Forelimb muscle (tissue), 1 donor: ENCODE measurements at places on chromosomes 5 and 9.

DNA sequence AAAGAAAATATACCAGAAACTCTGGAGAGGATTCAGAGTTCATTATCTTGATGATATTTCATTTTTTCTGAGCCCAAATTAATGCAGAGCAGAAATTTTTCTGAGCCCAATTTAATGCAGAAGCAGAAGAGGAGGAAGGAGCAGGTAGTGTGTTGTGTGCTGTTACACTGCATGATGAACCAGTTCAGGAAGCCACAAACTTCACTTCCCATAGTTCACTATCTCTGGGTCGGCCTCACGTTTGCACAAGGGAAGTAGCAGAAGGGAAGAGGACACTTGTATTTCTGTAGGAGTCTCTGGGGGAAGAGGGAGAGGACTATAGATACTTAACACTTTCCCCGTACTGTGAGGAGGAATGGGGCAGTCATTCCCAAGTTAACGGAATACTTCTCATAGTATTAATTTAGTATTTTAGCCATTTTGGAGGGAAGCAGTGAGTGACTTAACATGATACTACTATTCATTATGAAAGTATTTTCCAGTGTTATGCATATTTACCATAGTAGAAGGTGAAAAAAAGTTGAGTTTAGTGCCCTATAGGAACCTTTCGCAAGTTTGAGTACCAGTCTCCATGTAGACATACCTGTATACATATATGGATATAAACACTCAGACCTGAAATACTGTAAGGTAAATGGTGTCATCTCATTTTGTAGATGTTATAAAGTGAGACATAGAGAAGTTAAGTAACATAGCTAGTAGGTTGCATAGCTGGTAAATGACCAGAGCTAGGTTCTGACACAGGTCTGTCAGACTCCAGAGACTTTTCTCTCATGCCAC, 30.0 kb downstream of the XPA start:
- DNase-seq = no peak

DNA sequence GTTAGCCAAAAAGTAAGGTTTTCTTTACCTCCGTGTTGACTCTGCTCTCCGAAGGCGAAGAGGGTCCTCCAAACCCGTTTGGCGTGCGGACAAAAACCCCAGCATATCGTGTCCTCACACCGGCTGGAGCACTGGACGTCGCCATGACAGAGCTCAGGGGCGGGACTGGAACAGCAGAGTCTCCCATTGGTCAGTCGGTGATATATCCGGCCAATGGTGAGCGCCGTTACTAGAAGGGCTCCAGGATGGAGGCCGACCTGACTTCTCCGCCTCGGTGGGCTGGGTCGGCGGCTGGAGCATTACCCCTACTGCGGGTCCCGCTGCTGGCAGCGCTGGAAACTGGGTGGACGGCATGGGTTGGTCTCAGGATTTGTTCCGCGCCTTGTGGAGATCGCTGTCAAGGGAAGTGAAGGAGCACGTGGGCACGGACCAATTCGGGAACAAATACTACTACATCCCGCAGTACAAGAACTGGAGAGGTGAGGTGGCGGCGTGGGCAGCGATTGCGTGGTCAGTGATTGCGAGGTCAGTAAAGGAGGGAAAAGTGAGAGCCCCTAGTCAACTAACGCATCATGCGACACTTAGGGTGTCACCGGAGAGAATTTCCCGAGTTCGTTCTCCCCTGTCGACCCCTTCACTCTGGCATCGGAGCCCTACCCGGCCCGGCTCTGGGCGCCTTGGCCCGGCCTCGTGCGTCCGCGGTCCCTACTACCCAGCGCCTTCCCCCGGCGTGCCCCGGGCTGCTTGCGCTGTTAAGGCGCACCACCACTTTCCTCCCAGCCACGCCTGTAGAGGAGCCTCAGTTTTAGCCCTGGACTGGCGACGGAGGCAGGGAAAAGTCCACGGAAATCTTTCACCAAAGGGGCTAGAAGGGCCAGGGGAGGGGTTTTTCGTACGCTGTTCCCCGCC, at the start of the genes ERCC8 and NDUFAF2:
Gene ERCC8 (minus strand): TSS at position 167 of the 909 bp plus-strand sequence. CDS start 62 bp downstream, at position 105.
Gene NDUFAF2 (plus strand): TSS at position 302 of the 909 bp plus-strand sequence. CDS start 51 bp downstream, at position 353.
- DNase-seq = peak; percentile 83

- no peak for DNase-seq
Measured at GRCh38 chr5:118988866-118989180, 476 bp upstream of the DTWD2 start.

DNA sequence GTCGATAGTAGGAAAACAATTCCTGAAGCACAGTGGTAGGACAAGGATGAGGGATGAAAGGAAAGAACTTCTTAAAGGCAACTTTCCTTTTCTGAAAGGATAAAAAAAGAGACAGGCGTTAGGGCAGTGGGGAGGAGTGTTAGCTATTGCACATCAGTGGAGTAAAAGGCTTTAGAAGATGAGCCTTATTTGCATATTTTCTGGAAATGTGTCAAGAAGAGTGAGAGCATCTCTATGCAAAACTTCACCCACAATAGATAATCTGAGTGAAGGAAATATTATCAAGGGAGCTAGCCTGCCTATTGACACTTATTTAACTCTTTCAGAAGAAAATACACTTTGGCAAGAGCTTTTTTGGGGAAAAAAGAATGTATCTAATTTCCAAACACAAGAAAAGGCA, 151.6 kb downstream of the MACIR start:
- DNase-seq = no peak

DNA sequence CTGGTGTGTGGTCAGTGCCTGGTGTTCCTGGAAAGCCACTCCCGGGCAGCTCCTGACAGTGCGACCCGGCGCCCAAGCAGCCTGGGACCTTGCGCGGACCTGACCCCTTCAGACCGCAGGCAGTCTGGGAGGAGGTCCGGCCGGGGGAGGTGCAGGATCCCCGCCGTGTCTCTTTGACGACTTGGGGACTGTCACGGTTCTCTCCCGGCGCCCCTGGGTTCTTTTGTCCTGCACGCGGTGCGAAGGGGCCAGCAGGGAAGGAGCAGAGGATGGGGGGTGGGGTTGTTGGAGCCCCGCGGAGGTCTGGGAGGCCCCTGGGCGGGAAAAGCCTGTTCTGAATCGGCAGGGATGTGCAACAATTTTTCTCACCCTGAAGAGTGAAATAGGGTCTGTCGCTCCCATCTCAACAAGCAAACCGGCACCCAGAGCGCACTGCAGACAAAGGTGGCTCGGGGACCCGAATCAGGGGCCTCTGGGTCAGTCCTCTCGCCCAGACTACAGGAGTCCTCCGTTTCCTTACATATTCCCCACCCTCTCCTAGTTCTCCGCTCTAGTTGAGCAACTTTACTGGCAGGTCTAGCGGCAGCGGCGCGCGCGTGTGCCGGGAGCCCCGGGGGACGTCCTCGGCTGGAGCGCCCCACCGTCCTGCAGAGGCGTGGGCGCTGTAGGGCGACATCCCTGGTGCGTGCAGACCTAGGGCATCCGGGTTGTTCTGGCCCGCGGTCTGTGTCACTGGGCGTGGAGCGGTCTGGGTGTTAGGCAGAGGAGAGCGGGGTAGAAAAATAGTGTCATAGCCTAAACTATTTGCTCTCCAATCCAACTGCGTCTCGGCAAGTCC, 1.2 kb downstream of the VCAN start:
- DNase-seq = no peak

GRCh38 chr9:7570107-7570720, 229.4 kb downstream of the DMAC1 start:
- DNase-seq = no peak

GRCh38 chr9:83284746-83285145, 221.8 kb upstream of the RASEF start:
- no peak for DNase-seq

DNA sequence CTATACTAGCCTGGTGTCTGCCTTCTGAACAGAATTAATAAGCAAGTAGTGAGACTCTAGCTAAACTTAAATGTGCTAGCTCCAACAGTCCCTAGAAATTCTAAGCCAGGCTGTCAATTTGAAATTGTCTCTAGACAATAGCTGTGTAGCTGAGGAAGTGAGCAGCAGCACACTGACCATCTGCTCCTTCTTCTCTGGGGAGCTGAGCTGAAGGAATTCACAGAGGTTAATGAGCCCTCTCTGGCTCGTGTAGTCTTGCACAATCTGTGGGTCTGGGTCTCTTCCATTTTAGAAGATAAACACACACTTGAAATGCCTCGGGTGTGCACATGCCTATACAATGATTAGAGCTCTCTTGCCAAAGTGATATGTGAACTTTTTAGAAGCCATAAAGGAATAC, 63.5 kb upstream of the BARX1 start:
- DNase-seq = no peak

DNA sequence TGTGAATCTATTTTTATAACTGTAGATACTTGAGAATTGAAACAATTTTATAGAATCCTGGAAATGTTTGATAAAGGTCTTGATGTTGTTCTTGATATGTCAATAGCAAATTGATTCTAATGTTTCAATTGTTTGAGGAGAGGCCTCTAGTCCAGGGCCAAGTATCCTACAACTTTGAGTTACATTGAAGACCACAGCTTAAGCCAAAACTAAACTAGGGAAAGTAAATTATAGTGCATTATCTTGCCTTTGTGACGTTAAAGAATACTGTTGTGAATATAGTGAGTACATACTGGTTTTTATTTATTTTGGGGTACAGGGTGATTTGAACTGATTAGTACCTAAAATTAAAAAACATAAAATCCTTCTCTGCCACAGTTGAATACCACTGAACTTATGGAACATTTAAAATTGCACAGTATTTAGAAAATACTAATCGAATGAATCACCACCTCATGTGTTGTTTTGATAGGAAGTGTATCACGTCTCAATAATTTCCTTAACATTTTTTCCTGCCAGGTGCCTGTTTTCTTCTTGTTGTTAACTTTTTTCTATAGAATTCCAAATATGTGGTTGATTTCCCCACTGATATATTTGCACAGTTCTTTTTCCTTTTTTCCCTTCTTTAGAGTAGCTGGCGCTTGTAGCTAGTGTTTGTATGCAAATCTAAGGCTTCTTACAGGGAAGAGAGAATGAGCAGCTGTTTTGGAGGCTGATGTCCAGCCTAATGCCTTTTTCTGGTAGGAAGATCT, 12.5 kb downstream of the ARHGEF28 start:
- no peak for DNase-seq

GRCh38 chr5:22734907-22735306, 118.2 kb downstream of the CDH12 start:
- no peak for DNase-seq

GRCh38 chr9:112555101-112555643, 68.5 kb downstream of the KIAA1958 start:
- DNase-seq = no peak

GRCh38 chr9:35489313-35490154, at the start of gene RUSC2:
RUSC2 (plus strand) TSS chr9:35490111; CDS start chr9:35546522, 56,411 bp downstream.
- peak; percentile 52 for DNase-seq

GRCh38 chr9:22405869-22406659, 40.6 kb upstream of the DMRTA1 start:
- no peak for DNase-seq

- no peak for DNase-seq
Measured at GRCh38 chr9:34069831-34070230, 21.1 kb upstream of the UBAP2 start.

DNA sequence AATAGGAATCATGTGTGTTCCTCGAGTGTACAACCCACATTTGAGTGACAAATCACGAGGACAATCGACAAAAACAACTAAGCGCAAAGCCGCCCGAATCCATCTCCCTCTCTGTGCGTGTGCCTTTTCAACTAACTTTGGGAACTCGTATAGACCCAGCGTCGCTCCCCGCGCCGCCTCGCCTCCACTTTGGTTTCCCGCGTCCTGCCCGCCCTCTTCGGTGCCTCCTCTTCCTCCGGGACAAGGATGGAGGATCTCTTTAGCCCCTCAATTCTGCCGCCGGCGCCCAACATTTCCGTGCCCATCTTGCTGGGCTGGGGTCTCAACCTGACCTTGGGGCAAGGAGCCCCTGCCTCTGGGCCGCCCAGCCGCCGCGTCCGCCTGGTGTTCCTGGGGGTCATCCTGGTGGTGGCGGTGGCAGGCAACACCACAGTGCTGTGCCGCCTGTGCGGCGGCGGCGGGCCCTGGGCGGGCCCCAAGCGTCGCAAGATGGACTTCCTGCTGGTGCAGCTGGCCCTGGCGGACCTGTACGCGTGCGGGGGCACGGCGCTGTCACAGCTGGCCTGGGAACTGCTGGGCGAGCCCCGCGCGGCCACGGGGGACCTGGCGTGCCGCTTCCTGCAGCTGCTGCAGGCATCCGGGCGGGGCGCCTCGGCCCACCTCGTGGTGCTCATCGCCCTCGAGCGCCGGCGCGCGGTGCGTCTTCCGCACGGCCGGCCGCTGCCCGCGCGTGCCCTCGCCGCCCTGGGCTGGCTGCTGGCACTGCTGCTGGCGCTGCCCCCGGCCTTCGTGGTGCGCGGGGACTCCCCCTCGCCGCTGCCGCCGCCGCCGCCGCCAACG, at the start of gene GPR150:
Gene GPR150 (plus strand): TSS at position 58 of the 840 bp plus-strand sequence. CDS start 189 bp downstream, at position 247.
- no peak for DNase-seq

- DNase-seq = no peak
Measured at GRCh38 chr5:71528206-71528605, 58.9 kb upstream of the MCCC2 start.

DNA sequence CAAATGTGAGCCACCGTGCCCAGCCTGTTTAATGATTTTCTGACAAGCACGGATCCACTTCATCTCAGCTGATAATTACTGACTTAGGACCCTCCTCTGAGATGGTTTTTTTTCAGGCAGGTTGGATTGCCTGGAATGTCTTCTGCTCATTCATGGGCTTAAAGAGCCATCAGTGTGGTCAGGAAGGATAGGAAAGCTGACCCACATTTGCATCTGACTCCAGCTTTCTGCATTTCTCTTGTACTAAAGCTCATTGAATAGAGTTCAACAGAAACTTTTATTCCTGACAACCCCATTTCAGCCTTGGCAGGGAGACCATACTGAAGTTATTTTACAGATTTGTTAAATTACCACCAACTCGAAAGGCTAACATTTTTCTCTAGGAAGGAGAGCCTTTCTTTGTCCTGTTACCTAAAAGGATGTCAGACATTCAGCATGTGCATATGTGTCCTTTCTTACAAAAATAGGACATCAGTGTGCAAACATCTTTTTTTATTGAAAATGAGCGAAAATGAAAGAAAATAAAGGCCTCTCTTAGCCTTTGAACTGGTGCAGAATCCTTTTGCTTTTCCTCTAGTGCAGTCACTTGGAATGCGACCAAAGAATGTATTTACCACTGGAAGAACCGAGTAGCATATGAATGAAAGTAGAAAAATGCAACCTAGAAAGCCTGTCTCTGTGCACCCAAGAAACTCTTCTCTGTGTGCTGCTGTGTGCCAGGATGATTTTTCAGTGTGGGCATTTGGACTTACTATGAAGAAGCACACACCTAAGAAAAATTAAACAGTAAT, 26.6 kb downstream of the ADCY2 start:
- DNase-seq = peak; percentile 28

DNA sequence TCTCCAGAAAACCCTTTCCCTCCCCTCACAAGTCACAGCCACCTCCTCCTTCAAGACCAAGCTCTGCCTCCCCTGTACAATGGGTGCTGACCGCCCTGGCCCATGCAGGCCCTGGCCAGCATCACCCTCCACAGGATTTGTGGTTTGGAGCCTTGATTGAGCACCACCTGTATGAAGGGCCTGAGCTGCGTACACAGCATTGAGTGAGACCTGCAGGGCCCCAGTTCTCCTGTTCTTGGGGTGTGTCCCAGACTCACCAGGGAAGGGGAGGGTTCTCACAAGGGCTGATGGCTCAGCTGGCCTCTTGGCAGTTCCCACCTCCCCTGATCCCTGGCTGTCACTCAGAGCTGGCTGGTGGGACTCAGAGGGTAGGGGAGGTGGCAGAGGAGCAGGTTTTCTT, 63.7 kb upstream of the IER5L start:
- DNase-seq = no peak
